ENCODE measurements at places on chromosomes 13 and 19.

DNA sequence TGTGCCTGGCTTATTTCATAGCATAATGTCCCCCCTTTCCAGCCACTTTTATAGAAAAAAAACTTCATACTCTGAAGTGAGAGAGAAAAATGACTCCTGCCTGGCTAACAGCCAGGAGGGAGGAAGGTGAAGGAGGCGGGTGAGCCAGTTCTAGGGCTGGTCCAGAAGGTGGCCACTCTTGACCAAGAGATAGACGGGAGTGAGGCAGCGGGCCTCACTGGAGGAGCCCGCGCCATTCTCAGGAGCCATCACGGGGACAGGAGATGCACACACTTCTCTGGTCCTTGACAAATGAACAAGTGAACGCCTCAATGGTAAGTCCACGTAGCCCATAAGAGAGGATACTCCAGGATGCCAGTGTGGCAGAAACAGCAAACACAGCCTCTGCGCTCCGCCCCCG, 231.4 kb downstream of the UQCRFS1 start:
- DNase-seq = no peak

DNA sequence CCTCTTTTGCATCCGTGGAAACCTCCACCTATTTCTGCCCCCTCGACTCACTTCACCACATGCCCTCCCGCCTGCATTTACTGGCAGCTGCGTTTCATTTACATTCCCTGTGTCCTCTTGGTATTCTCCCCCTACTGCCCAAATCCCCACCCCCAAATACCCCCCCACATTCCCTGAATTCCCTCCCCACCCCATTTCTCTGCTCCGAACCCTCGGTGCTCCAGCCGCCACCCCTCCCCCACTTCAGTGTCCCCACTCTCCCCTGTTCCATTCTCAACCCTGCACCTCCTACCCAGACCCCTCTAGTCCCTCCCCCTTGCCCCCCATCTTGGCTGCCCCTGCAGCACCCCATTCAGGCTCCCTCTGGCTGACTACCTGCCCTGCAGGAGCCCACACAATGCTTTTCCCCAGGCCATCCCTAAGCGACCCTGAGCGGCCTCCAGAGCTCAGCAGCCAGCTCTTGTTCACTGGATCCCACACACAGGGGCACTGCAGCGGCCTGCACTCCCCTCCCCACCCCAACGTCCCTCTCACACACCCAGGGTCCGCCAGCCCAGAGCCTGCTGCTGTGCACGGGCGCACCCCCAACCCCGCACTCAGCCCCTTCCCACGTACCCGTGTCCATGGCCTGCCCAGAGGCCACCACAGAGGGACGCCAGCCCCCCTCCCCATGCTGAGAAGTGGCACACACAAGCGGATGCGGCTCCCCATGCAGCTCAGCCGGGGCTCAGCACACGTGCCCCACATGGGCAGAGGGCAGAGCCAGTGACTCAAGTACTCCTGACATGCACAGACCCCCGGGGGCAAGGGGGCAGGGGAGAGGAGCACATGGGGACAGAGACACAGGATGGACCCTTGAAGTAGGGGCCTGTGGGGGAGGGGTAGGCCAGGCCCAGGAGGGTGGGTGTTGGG, 26.3 kb downstream of the SHANK1 start:
- no peak for DNase-seq

- DNase-seq = no peak
These were observed 1703.3 kb upstream of the SLC10A2 start for GRCh38 chr13:104769545-104769944.

DNA sequence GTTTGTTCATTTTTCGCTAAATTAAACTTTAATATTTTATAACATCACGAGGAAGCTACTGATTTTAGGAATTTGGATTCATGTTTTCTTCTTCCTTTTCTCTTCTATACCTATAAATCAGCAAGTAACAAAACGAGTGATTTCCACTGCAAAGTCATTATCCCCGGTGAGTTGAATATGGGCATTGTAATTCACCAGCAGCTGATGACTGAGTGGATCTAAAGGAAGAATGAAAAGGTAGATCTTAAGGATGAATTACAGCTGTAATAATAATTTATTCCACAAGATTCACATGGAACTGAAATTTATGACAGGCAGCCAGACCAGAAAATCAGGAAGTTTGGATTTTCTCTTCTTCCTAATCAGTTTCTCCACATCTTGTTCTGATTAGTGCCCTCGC, 111.4 kb downstream of the GPC6 start:
- DNase-seq = no peak

DNA sequence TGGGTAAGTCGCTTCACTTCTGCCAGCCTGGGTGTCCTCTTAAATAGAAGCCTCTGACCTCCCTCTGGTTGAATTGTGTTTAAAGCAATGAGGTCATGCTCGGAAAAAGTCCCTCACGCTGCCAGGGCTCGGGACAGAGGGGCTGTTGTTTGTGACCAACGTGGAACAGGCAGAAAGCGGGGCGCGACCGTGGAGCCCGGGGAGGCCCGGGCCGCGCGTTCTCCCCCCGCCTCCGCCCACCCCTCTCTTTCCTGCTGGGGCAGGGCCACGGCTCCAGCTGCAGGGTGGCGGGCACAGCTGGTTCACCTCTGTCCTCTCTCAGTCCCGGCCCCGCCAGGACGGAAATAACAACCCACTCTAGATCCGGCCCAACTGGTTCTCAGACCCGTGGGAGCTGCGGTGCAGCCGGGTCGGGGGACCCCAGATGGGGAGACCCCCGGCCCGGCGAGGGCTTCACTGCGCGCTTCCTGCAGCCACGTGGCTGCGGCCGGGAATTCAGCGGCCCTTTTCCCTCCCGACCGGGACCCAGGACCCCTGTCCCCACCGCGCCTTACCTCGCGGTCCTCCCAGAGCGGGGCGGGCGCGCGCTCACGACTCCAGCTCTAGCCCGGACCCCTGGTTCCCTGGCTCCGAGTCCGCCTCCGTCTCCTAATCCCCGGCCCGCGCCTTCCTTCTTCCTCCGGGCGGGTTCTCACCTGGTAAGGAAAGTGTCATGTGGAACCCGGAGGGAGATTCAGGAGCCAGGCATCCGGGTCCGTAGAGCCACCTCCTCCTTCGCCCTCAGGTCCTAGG, 1.9 kb downstream of the CDC42EP5 start:
- no peak for DNase-seq

- DNase-seq = no peak
These were observed 412.5 kb upstream of the PCDH9 start for GRCh38 chr13:67642657-67643056.

DNA sequence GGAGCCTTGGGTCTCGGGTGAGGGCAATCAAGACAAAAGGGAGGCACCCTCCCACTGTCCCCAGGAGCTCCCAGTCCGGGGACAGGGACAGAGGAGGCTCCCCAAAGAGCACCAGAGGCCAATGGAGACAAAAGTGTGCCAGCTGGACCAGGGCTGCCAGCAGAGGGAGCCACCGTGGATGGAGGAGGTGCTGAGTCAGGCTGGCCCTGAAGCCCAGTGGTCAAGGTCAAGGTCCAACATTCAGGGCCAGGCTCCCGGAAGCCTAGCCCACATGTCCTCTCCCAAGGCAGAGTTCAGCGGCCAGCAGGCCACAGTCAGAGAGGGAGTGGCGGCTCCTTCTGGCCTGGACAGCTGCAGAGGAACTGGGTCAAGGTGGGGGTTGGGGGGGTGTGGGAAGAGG, 8.4 kb downstream of the COL5A3 start:
- DNase-seq = no peak

DNA sequence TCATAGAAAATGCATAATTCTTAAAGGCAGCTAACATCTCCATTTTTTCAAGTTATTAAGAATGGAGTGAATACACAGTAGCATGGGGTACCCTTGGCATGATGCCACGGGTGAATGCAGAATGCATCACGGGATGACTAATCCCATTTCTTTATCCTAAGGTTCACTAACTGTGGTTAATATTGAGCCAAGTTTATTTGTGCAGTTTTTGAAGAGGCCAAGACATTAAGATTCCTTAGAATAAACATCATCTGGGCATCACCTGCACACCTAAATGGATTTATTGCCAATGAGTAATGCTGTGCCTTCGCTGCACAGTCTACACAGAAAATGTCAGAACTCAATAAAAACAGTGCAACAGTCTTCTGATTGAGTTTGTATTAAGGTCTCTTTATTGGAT, 333.1 kb downstream of the GPC6 start:
- DNase-seq = no peak

DNA sequence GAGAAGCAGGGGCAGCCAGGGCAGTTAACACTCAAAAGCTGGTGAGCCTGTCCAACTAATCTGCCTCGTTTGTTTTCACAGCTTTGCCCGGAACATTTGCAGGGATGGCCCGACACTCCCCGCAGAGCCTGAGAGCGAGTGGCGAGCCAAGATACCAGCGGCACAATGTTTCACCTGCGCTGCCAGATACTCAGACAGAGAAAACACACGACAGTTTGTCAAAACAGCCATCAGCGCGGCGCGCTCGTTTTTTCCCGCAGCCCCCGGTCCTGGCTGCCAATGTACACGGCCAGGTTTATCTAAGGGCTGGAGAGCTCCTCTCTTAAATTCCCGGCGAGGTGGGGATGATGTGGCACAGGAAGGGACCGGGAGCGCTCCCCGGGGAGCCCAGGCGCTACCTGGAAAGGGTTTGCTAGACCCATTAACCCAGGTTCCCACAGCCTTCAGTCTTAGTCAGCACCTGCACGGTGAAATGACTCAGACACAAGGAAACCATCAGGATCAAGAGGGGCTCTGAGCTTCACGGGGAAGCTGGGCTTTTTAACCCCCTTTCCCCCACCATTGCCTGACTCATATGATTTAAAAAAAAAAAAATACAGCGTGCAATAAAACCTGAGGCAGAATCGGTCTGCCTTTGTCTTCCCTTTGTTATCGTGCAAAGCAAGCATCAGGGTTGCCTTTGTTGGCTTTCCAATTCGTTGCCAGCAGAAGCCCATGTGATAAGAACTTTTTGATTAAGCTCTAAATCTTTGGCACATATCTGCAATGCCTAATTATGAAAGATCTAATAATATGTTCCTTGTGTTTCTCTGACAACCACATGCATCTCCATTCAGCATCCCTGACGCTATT, 186.2 kb downstream of the EFNB2 start:
- DNase-seq = no peak

- DNase-seq = no peak
These were observed 3.9 kb upstream of the GPR183 start for GRCh38 chr13:99311137-99311536.

DNA sequence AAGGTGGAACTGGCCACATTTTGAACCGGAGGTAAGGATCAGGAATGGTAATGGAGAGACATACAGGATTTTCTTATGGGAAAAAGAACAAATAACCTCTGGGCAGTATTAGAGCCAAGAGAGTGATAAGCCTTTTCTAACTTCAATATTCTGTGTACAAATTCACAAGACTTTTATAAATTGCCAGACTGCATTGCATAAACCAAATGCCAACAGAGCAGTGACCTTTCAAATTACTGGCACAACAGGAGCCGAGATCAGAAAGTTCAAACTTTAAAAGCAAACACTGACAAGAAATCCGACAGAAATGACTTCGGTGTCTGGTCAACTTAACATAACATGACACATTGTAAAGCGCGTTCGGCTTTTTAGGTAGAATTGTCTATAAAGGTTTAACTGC, 737.1 kb downstream of the GPC5 start:
- no peak for DNase-seq

DNA sequence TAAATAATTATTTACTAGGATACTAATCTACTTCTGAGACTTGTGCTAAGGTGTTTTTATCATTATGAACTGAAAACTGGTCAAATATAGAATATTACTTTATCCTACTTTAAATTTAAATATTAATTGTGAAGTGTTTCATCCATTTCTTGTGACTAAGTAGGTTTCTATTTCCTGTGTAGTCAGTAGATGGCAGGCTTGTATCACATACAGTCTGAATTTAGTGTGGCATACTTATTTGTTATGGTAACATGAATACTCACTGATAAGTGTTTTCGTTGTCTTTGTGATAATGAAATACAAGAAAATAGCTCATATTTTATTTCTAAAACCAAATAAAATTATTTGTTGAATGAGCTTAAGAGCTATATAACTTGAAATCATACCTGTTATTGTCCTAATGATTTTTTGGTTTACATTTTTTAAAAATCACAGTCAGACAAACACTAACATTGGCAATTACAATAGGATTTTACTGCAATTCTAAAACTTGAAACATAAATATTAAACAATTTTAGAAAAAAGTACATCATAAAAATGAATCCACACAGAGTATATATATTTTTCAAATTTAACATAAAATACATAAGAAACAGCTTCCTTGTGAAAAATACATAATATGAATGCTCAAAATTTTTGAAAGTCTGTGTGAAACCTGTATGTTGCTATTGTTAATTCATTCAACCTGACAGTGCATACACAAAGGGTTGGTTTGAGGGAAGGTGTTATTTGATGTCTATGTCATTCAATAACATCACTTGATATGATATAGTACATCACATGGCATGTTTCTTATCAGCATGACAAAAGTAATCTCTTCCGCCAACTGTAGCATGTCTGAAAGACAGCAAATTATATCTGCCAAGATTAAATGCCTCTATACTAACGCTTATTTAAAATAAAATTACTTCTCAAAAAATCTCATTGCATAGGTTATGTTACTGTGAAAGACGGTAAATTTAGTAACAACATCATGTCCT, 904.8 kb upstream of the PCDH20 start:
- no peak for DNase-seq

- no peak for DNase-seq
These were observed 24.1 kb upstream of the PTPRS start for GRCh38 chr19:5364674-5365073.

DNA sequence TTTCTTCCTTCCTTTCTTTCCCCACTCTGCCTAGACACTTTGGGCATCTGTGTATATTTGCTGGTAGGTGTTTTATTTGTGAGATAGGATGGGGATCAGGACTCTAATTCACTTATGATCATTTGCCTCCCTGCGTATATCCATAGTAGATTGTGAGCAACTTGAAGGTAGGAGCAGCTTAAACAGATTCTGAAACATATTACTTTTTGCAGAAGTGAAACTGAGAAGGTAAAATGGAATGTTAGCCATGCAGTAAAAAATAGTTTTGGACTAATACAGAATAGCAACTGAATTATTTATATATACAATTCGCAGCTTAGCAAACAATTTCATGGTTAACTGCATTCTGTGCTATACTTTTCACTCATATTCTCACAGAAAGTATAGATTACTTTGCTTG, 38.7 kb downstream of the RNF6 start:
- DNase-seq = no peak

GRCh38 chr13:110017379-110017778, 231.0 kb upstream of the IRS2 start:
- DNase-seq = no peak
